ENCODE measurements at places on chromosomes 2 and 18. TPM values are rescaled to one million over a fixed set of nuclear protein-coding genes. Genes with fewer than 3 reads are reported as not detected.

GALR1 gene
- not detected for total RNA-seq

CYP27A1 gene
- 40.6 TPM for total RNA-seq

PDE1A gene
- 6.7 TPM for total RNA-seq

RAB6C gene
- not detected for total RNA-seq

ARHGEF33 gene
- total RNA-seq = 0.50 TPM

GRCh38 chr18:6734726-6735430 lies 5.4 kb downstream of the ARHGAP28 start:
- DNase-seq = no peak

DNA sequence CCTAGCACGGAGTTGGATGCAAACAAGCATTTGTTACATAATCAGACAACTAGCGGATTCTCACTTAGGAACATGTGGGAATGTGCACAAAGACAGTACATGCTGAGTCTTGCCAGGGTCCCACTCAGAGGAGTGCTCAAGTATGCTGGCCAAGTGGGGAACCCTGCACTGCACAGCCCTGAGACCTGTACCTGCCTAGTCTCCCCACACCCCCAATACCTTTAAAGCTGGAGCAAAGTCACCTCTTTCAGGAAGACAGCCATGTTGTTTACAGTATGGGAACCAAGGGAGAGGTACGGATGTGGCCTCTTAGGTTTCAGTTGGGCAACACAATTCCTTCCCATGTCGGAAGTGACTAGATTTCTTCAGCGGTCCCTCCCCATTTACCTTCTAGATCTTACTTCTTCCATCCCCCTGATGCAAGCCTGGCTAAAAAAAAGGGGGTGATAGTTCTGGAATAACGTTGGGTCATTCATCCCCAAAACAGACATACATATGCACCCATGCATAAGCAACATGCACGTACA lies 10.7 kb downstream of the CXCR1 start:
- DNase-seq = no peak

GRCh38 chr2:25587361-25587760 lies 86.0 kb downstream of the DTNB start:
- DNase-seq = peak; percentile 75

- no peak for DNase-seq
Observed at GRCh38 chr18:22233266-22233665, 63.9 kb downstream of the GATA6 start.

- no peak for DNase-seq
Observed at GRCh38 chr2:8149985-8150539, 531.8 kb upstream of the ID2 start.

DNA sequence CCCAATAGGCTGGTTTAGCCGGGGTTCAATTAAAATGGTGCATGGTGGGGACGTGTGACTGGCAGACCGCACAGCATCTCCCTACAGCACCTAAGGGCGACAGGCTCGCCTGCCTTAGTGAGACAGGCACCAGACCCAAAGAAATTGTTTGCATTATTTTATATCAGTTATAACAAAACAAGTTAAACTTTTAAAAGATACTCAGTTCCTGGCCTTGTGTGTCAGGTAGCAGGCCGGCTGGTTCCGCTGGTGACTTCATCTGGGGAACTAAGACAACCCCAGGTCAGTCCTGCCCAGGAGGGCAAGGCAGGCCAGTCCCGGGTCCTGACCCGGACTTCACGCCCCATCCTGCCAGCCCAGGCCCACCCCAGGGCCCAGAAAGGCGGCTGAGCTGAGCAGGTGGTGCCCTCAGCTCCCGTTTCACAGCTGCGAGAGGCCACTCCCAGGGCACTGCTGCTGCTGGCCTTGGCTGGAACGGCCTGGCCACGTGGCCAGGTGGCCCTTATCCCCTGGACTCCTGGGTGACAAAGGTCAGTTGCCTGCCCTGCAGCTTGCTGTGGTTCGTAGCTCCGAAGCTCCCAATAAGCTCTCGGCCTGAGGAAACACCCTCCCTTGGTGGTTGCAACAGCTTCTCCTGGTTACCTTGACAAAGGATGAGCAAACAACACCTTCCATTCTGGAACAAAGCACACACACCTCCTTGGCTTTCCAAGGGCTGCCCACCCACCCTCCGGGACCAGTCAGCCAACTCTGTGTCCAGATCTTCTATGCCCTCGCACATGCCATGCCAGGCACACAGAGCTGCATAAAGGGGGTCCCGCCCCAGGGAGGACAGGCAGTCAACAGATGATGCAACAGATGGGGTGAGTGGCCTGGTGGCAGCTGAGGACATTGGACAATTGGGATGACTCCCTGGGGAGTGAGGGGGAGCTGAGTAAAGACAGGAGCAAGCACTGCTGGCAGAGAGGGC lies 11.3 kb upstream of the AGXT start:
- DNase-seq = no peak

GRCh38 chr2:187708272-187708671 lies 154.0 kb upstream of the TFPI start:
- DNase-seq = no peak
